SK-N-SH (cell line): ENCODE measurements at places on chromosomes 6 and 20.

DNA sequence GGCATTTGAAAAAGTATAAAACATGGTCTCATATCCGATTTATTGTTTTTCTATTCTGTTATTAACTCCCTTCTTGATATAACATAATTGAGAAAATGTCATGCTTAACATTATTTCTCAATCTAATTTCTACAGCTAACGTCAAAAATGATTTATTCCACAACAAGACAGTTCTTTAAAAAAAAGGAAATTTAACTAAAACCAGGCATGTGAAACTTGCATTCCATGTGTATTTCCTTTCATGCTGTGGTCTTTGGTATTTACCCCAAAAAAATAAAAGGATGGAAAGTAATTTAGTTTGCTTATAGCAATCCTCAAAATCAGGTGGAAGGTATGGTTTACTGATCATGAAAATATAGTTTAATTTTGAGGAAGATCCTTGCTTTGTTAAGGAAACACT lies 142.8 kb downstream of the COL21A1 start:
- H3K4me1 ChIP-seq: peaks cover 20% of the 10 kb centered on the region; the same call in 1 of the 2 replicates
- H3K27ac ChIP-seq: no peak overlapping the region
- H3K36me3 ChIP-seq: no peaks in the 10 kb centered on the region
- H3K27me3 ChIP-seq: no peaks in the 10 kb centered on the region
- DNase-seq: no peak

DNA sequence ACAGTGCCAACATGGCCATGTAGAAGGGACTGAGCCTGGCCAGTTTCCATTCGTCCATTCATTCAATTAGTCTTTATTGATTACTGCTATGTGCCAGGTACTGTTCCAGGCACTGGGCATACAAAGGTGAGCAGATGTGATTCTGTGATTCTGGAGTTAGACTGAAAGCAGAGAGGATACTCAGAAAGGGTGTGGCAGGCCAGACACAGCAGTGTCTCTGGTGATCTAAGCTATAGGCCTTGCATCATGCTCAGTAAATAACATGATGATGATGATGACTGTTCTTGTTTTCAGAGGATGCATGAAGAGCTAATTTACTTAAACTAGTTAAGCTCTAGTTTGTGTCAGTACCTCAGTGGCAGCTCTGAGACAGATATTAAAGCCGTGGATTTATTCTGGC lies 31.4 kb upstream of the FUCA2 start:
- H3K27me3 ChIP-seq: no peaks in the 10 kb centered on the region
- H3K4me1 ChIP-seq: peaks cover 1% of the 10 kb centered on the region; the same call in 1 of the 2 replicates
- no peak overlapping the region for H3K27ac ChIP-seq
- H3K36me3 ChIP-seq: no peaks in the 10 kb centered on the region
- no peak overlapping the region for H3K4me3 ChIP-seq

GRCh38 chr6:38808039-38808438 lies 92.9 kb downstream of the DNAH8 start:
- DNase-seq: no peak
- H3K4me1 ChIP-seq: peaks cover 12% of the 10 kb centered on the region
- no peak overlapping the region for H3K27ac ChIP-seq
- no peaks in the 10 kb centered on the region for H3K36me3 ChIP-seq
- no peak overlapping the region for H3K4me3 ChIP-seq

DNA sequence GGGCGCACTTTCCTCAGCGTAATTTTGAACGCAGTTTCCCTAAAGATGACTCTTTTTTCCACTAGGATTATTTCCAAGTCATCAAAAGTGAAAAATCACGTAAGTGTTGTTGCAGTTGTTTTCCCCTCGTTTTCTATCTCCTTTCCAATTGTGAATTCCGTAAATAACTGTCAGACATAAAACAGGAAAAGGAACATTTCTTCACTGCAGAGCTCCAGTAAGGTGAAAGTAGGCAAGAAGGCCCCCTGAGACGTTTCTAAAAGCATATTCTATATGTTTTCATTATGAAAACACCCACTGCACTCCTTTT lies 17.8 kb downstream of the HIVEP2 start:
- H3K36me3 ChIP-seq: no peaks in the 10 kb centered on the region
- no peaks in the 10 kb centered on the region for H3K27me3 ChIP-seq
- peak overlapping the region; percentile 65 for H3K4me3 ChIP-seq
- no peak for DNase-seq
- H3K4me1 ChIP-seq: peaks cover 2% of the 10 kb centered on the region

DNA sequence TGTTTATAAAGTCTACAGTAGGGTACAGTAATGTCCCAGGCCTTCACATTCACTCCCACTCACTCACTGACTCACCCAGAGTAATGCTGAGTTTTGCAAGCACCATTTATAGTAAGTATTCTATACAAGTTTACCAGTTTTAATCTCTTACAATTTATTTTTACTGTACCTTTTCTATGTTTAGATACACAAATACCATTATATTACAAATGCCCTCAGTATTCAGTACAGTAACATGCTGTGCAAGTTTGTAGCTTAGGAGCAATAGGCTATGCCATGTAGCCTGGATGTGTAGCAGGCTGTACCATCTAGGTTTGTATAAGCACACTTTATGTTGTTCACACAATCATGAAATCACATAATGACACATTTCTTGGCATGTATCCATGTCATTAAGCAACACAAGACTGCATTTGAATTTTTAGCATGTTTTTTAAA lies 673.6 kb downstream of the CD109 start:
- no peak for DNase-seq
- no peaks in the 10 kb centered on the region for H3K4me1 ChIP-seq
- no peak overlapping the region for H3K27ac ChIP-seq
- H3K36me3 ChIP-seq: no peaks in the 10 kb centered on the region
- H3K27me3 ChIP-seq: no peaks in the 10 kb centered on the region
- H3K4me3 ChIP-seq: no peak overlapping the region

- H3K36me3 ChIP-seq: no peaks in the 10 kb centered on the region
- H3K27ac ChIP-seq: no peak overlapping the region
- no peak for DNase-seq
- no peak overlapping the region for H3K4me3 ChIP-seq
- no peaks in the 10 kb centered on the region for H3K27me3 ChIP-seq
These were observed 124.0 kb downstream of the PLCB1 start for GRCh38 chr20:8255945-8256632.
